ENCODE measurements at places on chromosomes 12 and 14. TPM values are rescaled to one million over a fixed set of nuclear protein-coding genes. Genes with fewer than 3 reads are reported as not detected.

- DNase-seq: no peak
These were observed 428.1 kb downstream of the MED13L start for GRCh38 chr12:115849262-115849943.

Gene PNN
- 44.2 TPM for polyA plus RNA-seq

Gene MYH6
- polyA plus RNA-seq: 0.67 TPM

Gene STRN3
- 34.3 TPM for polyA plus RNA-seq

GRCh38 chr14:93775158-93775557, 13.1 kb downstream of the PRIMA1 start:
- DNase-seq: no peak

DNA sequence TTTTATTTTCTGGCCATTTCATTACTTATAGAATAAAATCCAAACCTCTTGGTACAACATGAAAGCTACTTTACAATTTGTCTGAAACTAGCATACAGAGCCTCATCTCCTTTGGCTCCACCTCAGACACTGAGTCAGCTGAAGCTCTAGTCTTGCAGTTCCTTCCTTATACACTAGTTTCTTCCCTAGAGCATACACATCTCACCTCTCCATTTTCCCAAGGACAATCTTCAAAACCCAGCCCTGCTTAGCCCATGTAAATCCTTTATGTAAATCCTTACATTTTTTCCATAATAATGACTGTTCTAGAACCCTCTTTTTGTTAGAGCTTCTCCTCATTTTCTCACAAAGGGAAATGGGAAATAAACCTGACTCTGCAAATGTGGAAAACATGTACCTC, 463.4 kb downstream of the SLC16A7 start:
- no peak for DNase-seq

GRCh38 chr12:71870416-71870815, 30.9 kb downstream of the TBC1D15 start:
- DNase-seq: no peak

DNA sequence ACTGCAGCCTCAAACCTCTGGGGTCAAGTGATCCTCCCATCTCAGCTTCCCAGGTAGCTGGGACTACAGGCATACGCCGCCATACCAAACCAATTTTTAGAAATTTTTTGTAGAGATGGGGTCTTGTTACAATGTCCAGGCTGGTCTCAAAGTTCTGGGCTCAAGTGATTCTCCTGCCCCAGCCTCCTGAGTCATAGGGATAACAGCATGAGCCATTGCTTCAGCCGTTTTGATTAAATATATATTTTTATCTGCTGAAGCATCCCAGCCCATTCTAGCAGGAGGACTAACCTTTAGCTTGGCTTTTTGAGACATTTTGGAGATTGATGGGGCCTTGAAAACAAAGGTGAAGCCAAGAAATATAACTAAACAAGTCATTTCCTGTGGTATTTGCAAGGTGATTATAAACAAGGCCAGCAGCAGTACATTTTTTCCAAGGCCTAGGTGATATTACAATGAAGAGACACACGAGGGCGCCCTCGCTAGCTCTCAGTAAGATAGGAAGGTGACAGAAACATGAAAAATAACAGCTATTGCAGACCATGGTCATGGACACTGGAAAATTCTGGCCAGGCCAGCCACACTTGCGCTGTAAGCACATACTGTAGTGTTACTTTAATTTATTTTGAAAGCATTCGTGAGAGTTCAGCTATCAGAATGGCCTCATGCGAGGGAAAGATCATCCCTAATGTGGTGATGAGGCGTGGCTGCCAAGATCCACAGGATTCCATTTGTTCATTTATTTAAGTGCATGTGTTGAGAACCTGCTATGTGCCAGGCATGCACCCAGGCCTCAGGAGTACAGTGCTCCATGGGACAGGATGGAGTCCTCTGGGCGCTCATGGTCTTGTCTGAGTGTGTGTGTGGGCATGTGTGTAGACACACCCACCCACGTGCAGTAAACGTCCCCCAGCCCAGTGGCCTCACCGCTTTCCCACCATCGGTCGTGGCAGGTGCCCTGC, 63.5 kb downstream of the DGLUCY start:
- peak; percentile 85 for DNase-seq

DNA sequence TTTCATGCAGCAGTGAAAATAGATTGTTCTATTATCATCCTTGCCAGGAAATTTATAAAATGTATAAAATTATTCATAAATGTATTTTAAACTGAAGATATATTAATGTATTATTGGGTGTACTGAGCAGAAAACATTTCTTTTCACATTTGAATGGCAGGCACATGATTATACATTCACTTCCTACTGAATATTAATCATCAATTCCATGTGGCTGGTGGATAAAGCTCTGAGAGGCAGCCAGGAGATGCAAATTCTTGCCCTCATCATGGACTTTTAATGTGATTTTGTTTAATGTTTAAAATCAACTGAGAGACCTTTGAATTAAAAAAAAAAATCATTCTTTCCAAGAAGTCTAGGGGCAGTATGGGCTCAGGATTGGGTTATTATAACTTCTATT, 40.8 kb downstream of the ANO6 start:
- no peak for DNase-seq

DNA sequence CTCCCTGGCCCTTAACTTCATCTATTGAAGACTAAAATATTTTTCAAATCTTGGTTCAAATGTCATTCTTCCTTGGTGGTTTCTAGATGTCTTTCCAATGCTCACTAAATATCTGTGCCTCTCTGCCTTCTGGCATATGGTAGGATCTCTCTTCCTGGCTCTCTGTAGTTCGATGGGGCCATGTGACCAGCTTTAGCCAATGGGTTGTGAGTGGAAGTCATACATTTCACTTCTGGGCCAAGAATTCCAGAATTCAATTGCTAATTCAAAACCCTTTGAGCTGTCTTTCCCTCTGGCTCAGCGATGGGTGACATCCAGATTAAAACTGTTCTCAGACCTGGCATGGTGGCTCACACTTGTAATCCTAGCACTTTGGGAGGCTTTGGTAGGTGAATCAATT, 25.8 kb upstream of the CTDSP2 start:
- no peak for DNase-seq

Gene SYT10
- polyA plus RNA-seq: 0.08 TPM

Gene AQP6
- polyA plus RNA-seq: 1.1 TPM

Gene MUCL1
- not detected for polyA plus RNA-seq

Gene MYL2
- 6.5 TPM for polyA plus RNA-seq

DNA sequence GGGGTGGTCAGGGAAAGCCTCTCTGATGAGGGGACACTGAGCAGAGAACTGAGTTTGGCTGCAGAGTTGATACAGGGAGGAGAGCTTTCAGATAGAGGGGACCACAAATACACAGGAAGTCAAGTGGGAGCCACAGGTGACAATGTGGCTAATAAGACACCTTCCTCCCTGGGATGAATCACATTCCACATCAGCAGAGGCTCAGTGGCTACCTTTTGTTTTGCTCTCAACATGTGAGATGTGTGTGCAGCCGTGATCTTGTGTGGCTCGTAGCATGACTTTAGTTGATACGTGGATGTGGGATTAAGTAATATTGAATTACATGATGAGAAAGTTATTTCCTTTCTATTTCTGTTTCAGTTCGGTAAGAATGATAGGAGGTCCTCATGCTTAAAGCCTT, 7.5 kb downstream of the CRADD start:
- DNase-seq: no peak

Gene CISTR
- not detected for polyA plus RNA-seq

- DNase-seq: no peak
These were observed 21.0 kb upstream of the SNX6 start for GRCh38 chr14:34650786-34651584.

DNA sequence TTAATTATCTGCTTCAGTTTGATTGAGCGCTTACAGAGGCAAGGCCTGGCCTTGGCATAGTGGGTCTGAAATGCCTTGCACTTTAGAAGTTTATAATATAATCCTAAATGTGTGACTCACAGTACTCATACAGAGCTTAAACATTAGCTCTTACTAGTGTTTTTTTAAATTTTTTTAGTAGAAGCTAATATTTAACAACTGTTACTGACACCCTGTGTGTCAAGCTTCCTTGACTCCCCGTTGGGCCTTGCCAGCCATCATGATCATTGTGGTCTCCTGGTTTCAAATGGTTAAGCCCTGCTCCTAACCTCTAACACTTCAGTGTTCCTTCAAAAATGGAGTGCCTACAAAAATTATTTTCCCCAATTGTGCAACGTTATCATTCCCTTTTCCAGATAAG, 126.9 kb downstream of the GALC start:
- no peak for DNase-seq

DNA sequence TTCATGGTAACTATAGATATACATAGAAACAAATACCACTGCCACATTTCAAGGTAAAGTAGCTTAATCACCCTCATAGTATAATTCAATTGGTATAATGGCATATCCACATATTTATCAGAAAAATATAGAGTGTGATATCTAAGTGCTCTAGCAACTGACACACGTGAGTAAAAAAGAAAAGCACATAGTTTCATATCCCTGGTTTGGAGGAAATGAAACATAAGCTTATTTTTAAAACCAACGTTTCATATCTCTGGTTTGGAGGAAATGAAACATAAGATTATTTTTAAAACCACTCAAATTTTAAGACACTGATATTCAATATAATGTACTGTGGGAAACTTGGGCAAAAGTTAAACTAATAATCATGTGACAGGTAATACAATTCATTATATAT, 2.1 kb downstream of the OR6C70 start:
- DNase-seq: no peak

DNA sequence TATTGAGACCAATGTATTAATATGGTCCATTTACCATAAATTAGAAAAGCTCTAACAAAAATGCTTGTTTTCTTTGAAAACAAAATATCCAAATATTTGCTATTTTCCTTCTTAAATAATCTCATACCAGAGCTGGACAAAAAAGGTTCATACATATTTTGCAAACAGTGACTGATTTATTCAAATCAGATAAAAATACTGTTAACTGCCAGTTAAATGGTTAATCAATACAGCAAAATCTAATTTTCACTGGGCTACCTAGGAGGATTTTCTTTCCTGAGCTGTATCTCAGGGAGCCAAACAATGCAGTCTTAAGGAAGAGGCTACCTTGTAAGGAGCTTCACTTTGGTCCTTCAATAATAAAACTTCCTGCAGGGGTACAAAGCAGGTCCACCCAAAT, 2.0 kb downstream of the FERMT2 start:
- no peak for DNase-seq

Gene GALC
- 60.7 TPM for polyA plus RNA-seq

DNA sequence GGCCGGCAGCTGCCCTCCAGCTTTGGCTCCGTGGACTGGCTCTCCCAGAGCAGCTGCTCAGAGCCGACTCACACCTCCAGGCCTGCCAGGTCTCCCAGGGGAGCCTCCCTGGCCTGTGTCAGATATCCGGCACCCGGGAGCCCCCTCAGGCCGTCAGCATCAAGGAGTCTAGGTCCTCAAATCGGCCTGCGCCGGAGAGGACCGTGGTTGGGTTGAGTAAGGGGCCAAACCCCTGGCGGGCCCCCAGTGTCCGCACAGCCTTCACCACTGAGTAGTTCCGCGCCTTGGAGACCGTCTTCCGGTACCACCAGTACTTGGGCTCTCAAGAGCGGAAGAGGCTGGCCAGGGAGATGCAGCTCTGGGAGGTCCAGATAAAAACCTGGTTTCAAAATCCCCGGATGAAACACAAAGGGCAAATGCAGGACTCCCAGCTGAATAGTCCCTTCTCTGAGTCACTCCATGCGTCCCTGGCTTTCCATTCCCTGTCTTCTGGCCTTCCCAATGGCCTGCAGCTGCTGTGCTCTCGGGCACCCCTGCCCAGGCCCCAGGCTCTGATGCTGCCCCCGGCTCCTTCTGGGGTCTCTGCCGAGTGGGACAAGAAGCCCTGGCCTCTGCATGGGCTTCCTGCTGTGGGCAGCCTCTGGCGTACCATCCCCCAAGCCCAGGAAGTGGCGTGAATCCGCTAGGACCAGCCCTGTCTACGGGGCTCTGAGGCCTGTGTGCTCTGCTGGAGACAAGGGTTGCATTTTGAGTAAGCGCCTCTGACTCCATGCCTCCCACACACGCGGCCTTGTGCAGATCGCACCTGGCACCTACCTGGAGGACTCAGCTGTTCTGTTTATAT, 245.1 kb upstream of the ATXN7L3B start:
- DNase-seq: no peak

DNA sequence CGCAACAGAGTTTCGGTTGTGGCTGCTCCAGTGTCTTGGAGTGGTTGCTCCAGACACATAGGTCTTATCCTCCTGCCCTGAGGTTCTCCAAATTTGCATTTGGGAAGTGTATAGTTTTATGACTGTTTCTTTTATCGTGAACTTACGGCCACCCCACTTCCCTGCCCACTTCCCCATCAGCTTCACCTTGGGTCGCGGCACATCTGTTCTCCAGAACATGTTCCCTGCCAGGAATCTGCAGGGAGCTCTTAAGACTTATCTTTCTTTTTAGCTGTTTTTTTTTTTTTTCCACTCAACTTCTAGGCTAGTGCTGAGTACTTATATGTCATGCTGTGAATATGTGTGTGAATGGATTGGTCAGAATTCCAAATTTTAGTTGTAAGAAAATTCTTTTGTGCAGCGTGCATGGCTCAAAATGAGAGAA, 75.4 kb downstream of the ETV6 start:
- DNase-seq: no peak

Gene PIWIL1
- polyA plus RNA-seq: 0.11 TPM

GRCh38 chr12:4277857-4278256, 4.3 kb downstream of the CCND2 start:
- DNase-seq: no peak

DNA sequence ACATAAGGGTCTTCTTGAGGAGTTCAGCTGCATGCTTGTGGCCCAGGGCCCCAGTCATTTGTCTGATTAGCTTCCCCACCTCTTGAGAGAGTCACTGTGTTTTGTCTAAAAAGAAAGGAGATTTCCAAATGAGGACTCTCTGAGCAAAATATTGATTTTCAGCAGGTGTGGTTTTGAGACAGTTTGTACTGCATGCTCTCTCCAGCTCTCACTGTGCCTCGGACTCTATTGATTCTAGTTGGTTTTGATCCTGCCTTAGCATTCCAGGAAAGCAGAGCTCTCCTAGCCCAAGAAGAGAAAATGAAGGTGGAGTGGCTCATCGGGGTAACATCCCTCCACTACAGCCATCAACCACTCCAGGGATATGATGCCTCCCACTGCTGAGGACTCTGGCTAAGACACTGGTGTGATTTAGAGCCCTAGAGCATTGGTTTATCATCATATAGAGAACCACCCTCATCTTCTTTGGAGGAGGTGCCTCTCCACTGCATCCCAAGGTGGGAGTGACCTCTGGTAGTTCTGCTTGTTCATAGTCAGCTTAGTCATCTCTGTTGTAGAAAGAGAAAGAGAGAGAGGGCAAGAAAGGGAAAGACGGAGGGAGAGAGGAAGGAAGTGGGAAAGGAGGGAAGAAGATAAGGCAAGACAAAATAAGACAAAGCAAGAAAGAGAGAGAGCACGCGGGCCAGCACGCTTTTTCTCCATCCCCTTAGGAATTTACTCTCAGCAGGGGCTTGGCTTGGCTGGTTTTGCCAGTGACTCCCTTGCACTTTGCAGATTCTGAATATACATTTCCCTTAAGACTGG, 365.6 kb downstream of the DPF3 start:
- no peak for DNase-seq

DNA sequence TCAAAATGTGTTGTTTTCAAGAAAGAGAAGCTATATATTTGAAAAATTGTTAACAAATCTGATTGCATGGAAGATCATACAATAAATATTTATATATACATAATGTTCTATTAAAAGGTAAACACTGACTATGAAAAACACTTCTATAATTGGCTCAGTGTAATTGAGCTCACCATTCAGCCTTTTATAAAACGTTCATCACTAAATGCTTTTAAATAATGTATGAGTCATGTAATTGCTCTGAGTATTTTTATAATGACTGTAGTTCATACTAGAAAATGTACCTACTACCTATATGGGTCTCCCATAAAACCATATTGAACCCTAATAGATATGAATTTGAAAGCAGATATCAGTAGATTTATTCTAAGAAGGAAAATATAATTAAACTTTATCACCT, 240.4 kb upstream of the MGAT4C start:
- DNase-seq: no peak

- DNase-seq: no peak
These were observed 143.4 kb downstream of the HMGA2 start for GRCh38 chr12:65967696-65968095.
